Left lung (tissue), 14 donors: ENCODE measurements at places on chromosomes 1 and 21.

- no peak for DNase-seq
Observed at GRCh38 chr1:33710967-33711366, 152.9 kb upstream of the HMGB4 start.

DNA sequence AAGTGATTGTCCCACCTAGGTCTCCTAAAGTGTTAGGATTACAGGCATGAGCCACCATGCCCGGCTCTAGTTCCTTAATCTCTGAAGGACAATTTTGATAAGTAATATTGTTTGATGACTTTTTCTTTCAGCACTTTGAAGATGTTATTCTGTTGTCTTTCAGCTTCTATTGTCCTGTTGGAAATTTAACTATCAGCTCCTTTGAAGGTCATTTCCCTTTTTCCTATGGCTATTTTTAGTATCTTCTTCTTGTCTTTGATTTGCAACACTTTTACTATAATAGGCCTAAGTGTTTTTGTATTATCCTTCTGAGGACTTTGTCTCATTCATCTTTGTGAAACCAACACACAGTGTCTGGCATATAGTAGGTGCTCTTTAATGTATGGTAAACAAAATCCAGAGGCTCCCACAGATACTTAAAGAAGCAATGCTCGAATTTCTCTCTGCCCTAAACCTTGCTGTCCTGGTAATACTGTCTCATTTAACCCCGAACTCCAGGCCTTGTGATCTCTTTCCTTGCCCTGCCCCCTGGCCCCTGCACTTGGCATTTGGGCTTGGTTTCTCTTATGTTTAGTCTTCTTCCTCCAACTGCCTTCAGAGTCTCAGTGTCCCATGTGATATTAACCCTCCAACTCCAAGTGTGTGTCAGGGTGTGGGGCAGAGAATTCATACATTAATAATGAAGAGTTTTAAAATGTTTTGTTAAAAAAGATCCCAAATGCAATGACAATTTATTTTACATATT lies 19.0 kb upstream of the AGO1 start:
- DNase-seq = no peak

DNA sequence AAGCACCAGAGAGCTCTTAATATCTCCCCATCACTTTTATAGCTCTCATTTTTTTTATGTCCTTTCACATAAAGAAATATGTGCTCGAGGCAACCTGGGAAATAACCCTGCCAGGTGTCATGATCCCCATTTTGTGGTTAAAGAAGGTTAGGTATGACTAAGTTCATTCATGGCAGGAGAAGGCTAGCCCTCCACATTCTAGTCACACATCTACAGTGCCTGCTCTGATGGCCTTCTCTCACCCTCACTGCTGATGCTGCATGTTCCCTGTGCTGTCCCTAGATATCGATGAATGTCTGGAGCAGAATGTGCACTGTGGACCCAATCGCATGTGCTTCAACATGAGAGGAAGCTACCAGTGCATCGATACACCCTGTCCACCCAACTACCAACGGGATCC lies 187.5 kb downstream of the TPR start:
- no peak for DNase-seq

GRCh38 chr1:117650840-117651568 lies 45.2 kb downstream of the TENT5C start:
- no peak for DNase-seq

DNA sequence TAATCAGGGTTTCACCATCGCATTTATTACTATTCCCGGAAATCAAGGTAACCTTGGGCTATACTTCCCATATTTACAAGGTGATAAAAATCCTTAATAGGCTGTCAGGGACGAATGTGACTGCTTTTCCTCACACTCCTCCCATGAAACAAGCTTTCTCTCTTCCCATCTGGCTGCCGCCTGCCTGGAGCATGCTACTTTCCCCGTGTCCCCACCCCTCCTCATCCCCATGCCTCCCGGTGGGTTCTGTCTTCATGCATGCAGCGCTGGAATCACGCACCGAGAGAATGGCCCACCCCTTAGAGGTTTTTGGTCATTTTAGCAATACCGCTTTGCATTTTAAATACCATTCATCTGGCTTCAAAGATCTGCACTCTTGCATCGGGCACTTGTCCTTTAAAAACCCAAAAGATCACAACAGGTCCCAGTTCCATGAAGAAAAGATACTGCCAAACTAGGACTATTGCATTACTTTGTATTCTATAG lies 339.1 kb downstream of the NTNG1 start:
- DNase-seq = no peak

DNA sequence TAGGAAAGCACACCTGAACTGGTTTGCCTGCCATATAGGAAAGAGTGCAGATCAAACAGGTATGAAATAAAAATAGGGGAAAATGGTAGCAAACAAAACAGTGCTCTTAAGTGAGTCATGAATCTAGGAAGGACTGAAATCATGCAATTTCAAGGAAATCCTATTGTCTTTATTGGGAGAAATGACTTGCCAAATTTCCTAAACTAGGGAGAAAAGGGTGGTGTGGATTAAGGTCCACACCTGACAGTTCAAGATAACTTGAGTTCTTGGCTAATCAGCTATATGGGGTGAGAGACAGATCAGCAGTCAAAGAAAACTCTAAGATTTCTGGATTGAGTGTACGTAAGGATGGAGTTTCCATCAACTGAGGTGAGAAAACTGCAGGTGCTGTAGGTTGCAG lies 101.1 kb downstream of the PRKAB2 start:
- DNase-seq = no peak

- DNase-seq = no peak
Observed at GRCh38 chr1:234619071-234619480, 9.1 kb upstream of the IRF2BP2 start.

DNA sequence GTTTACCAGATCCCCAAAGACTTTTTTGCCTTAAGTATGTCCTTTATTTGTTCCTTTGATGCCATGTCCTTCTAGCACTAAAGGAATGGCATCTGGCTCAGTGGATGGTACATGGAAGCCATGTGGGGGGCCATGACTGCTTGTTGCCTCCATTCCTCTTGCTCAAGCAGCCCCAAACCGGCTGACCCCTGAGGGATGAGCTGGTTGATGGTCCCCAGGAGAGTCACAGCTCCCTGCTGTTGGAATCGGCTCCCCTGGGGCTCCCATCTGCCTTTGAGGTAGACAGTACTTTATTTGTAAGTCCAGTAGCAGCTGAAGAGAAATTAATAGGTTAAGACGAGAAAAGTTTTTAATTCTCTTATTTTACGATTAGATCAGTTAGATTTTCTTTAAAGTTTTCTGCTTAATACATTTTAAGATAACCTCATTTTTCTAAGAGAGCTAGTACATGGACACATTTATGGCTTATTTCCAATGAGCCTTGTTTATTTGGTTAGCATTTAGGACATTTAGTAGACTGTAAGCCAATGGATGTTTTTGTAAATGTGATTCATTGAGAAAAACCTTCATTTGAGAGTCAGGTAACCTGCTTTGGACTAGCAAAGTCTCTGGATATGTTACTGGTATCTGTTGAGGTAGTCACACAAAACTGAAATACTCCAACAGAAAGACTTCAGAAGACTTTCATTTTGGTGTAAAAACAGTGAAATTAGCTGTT lies 88.2 kb downstream of the CAMTA1 start:
- no peak for DNase-seq

GRCh38 chr1:23904748-23905357 lies 8.3 kb downstream of the CNR2 start:
- DNase-seq = no peak

DNA sequence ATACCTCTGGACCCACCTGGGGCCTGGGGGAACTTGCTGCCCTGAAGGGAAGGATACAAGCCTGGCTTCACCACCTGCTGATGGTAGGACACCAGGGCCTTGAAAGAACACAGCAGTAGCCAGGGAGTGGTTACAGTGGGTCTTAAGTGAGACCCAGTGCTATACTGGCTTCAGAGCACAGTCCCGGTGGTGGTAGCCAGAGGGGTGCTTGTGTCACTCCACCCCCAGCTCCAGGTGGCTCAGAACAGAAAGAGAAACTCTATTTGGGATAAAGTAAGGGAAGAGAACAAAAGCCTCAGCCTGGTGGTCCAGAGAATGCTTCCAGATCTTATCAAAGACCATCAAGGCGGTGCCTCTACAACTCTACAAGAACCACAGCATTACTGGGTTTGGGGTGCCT lies 37.2 kb downstream of the VAV3 start:
- DNase-seq = no peak

DNA sequence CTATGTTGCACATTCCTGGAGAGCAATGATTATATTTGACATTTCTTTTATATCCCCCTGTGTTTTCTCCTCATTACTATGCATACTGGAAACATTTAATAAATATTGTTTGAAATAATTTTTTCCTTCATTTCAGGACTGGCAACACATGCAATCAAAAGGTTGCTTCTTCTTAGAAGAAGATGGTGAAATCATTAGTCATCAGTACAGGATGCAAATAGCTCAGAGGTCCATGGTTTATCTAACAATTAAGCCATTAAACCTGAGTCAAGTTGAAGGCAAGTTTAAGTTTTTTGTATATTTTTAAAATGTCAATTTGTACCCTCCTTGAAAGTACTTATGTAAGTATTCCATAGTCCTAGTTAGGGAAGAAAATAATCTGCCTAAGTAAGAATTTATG lies 22.5 kb downstream of the EFCAB7 start:
- no peak for DNase-seq

DNA sequence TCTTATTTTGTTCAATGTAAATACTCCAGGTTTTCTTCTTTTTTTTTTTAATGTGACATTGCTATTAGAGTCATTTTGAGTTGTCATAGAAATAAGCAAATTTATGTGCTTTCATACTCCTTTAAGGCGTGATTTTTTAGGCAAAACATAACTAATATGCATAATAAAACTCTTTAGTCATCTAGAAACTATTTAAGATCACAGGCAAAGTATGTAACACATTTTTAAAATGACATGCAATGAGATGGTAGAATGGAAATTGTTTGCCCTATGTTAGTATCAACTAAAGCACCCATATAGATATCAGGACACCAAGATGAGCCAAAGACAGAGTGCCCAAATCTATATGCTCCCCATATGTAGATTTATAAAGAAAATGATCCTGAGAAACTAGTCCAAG lies 41.5 kb upstream of the SGIP1 start:
- DNase-seq = no peak

- no peak for DNase-seq
Observed at GRCh38 chr1:22791831-22792347, 81.2 kb downstream of the EPHB2 start.

DNA sequence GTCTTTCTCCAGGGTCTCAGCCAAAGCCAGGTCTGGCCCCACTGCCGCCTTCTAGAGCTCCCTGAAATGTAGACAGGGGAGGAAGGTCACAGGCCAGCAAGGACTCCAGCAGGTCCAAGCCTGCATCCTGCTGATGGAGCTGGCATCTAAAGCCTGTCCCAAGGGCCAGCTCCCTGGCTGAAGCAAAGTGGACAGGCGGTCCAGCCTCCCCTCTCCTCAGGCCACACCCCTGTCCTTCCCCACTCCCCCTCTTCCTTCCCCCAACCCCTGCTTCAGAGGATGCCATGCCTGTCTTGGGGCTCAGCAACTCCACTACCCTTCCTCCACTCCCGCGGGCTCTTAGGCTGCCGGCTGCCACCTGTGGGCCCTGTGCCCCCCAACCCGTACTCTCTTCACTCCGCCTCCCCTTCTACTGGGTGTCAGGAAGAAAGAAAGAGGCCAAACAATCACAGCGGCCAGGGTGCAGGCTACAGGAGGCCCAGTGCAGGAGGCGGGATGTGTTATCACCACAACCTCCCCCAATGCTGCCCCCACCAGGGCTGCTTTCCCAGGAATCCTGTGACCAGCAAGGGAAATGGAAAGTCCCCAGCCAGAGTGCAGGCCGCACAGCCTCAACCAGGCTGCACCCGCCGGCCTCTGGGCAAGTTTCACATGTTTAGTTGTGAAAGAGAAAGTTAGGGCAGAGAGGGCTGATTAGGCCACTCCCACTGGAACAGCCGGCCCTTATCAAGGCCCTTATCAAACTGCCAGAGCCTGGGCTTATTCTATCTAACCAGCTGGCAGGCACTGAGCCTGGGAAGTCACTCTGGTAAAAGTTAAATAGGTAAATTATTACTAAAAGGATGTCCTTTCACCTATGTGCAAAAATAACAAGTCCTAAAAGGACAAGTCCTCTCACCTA lies 34.1 kb downstream of the ACOT7 start:
- DNase-seq = no peak

- DNase-seq = no peak
Observed at GRCh38 chr1:231550448-231550781, 21.9 kb downstream of the TSNAX start.

DNA sequence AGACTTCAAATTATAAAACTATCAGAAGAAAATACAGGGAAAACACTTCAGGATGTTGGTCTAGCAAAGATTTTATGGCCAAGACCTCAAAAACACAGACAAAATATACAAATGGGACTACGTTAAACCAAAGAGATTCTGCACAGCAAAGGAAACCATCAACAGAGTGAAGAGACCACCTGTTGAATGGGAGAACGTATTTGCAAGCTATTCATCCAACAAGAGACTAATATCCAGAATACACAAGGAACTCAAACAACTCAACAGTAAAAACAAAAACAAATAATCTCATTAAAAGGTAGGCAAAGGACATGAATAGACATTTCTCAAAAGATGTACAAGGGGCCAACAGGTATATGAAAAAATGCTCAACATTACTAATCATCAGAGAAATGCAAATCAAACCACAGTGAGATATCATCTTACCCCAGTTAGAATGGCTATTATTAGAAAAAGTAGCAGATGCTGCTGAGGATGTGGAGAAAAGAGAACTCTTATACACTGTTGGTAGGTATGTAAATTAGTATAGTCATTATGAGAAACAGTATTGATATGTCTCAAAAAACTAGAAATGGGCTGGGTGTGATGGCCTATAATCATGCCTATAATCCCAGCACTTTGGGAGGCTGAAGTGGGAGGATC lies 112.6 kb downstream of the LRIG2 start:
- DNase-seq = no peak

GRCh38 chr1:44347280-44347679 lies 7.8 kb downstream of the ERI3 start:
- DNase-seq = no peak

DNA sequence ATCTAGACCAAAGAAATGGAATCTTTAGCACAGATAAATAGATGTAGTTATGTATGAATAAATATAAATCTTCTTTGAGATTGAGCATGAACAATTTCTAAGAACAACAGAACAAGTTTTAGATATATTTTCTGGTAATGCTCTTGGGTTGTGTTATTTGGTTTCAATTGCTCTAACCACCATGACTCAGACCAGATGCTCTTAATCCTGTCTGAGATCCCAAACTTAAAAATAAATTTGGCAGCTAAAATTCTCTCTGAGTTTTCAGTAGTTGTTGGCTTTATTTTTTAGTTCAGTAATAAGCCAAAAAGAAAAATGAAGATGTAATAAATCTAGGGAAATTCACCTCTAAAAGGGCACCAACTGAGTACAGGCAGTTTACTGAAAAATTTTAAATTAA lies 1693.4 kb downstream of the NCAM2 start:
- no peak for DNase-seq
